Posterior cingulate gyrus (tissue), 11 donors: ENCODE measurements at places on chromosomes 13 and 19.
A peak's percentile ranks its signal among the peaks of the same experiment; 100 is the strongest.

- DNase-seq = peak; percentile 92
These were observed 29.8 kb downstream of the CERS1 start for GRCh38 chr19:18865973-18866799.

- no peak for DNase-seq
These were observed 659 bp downstream of the GNA11 start for GRCh38 chr19:3094601-3095440.

DNA sequence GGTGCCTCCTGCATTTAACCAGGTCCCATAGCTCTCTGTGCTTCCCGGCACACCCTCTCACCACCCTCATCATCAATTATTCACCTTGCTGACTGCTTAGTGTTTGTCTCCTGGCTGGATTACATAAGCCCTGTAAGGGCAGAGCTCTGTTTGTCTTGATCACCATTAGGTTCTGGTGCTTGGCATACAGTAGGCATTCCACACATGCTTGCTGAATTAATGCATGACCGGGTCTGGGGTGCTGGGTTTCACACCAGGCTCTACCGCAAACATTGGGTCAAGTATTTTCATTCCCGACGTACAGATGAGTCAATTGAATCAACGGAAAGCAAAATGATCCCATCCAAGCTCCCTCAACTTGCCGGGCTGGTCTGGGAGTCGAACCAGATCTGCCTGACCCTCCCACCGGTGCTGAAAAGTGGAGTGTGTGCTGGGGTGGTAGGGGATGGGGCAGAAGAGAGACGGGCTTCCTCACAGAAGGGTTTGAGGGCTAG, 28.5 kb downstream of the VAV1 start:
- no peak for DNase-seq

DNA sequence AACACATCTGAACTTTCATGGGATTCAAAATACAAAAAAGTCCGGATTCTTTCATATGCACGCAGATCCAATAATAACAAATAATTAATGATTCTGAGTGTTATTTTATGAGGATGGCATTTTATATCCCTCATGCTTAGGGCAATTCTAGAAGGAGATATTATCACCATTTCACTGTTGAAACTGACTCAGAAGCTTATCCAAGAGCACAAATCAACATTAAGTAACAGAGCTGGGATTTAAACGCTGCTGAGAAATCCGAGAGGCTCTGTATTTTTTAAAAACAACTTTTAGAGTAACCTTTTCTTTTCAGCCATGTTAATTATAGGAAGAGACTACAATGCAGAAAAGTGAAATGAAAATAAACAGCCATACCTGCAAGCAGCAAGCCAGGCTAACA, 30.3 kb downstream of the ATP7B start:
- DNase-seq = no peak

- no peak for DNase-seq
These were observed 49.6 kb upstream of the ARGLU1 start for GRCh38 chr13:106617561-106617960.

GRCh38 chr13:106610486-106610885, 42.5 kb upstream of the ARGLU1 start:
- DNase-seq = no peak

- no peak for DNase-seq
These were observed 7.8 kb downstream of the LYL1 start for GRCh38 chr19:13094771-13095392.

- no peak for DNase-seq
These were observed 7.4 kb downstream of the ACP5 start for GRCh38 chr19:11570039-11570462.

DNA sequence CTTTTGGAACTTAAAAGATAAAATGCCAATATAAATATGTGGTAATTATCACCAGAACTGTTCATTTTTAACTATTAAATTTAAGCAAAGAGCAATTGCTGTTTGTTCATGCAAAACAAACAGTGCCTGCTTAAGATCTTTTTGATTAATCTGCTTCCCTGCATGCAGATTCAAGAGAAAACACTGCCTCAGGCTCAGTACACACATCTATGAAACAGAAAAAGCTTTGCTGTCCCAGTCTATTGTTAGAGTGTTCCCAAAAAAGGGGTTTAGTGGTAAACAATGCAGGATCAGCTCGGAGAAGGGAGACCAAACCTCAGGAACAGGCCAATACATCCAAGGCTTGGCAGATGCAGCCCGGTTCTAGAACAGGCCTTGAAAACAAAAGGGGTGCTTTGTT, 49.3 kb upstream of the TDRD3 start:
- DNase-seq = no peak

GRCh38 chr19:29836409-29836825, 24.6 kb downstream of the CCNE1 start:
- no peak for DNase-seq

DNA sequence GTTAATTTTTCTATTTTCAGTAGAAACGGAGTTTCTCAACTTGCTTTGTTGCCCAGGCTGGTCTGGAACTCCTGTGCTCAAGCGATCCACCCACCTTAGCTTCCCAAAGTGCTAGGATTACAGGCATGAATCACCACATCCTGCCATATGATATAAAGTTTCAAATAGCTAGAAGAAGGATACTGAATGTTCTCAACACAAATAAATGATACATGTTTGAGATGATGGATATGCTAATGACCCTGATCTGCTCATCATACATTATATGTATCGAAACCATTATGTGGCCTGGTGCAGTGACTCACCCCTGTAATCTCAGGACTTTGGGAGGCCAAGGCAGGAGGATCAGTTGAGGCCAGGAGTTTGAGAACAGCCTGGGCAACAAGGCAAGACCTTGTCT, 11.5 kb downstream of the CIB3 start:
- DNase-seq = no peak

DNA sequence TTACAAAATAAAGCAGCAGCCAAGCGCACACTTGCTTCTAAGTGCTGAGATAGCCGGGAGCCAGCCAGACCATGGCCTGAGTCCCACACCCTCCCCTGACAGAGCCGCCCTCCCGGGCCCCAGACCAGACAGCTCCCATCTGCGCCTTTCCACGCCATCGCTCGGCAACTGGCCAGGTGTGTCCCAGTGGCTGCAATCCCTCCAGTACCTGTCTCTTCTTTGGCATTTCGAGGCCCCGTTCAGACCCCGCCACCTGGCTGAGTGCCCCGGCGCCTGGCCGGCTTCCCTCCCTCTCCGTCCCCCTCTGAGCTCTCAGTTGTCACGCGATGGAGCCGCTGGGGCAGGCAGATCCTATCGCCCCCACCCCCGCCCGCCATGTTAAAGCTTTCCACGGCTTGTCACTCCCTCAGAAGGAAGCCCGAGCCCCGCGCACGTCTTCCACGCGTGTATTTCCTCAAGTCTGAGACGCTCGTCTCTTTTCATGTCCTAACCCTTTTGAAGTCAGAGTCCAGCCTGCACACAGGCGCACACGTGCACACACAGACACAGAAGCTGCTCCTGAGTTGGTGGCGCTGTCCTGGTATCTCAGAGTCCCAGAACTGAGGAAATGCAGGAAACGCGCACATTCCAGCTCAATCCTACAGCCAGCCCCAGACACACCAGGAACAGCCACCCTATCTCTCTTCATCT, 7.9 kb downstream of the MLLT1 start:
- peak; percentile 92 for DNase-seq

- no peak for DNase-seq
These were observed 14.0 kb downstream of the GRAMD1A start for GRCh38 chr19:35013820-35014754.
